ENCODE measurements at places on chromosomes 5 and 9. TPM values are rescaled to one million over a fixed set of nuclear protein-coding genes. Genes with fewer than 3 reads are reported as not detected.

GRCh38 chr5:104540448-104540847 lies 977.9 kb upstream of the NUDT12 start:
- DNase-seq = peak; percentile 4

INSYN2B gene
- 1.5 TPM for polyA plus RNA-seq

DNA sequence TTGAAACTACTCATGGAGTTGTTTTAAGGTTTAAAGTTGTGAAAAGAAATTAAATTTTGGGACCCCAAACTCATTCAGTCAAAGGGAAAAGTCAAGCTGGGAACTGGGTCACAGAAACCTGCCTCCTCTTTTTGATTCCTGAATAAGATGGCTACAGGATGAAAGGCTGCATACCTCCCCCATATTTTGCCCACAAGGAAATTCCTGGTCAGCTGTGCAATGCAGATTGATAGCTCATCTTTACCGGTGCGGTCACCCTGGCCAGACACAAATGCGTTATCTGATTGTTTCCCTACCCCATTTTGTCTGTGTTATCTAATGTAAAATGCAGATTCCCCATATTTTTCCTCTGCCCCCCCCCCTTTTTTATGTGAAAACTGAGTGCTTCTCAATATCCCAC lies 1.3 kb downstream of the HAVCR2 start:
- DNase-seq = no peak

MRPS27 gene
- 73.8 TPM for polyA plus RNA-seq

DNA sequence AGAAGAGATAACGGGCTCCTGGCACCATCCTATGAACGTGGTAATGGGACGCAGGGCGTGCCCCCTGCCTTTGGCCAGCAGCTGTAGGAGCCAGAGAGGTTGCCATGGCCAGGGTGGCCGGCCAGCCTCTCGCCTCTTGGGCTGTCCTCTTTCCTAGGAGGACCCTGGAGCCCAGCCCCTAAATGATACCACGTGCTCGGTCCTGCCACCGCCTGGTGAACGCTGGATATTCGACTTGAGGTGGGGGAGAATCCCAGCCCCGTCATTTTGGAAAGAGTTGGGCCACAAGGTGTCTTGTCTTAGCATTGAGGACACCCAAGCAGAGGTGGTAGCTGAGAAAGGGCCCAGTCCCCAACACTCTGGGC lies 391 bp upstream of the NRG2 start:
- DNase-seq = no peak

DNA sequence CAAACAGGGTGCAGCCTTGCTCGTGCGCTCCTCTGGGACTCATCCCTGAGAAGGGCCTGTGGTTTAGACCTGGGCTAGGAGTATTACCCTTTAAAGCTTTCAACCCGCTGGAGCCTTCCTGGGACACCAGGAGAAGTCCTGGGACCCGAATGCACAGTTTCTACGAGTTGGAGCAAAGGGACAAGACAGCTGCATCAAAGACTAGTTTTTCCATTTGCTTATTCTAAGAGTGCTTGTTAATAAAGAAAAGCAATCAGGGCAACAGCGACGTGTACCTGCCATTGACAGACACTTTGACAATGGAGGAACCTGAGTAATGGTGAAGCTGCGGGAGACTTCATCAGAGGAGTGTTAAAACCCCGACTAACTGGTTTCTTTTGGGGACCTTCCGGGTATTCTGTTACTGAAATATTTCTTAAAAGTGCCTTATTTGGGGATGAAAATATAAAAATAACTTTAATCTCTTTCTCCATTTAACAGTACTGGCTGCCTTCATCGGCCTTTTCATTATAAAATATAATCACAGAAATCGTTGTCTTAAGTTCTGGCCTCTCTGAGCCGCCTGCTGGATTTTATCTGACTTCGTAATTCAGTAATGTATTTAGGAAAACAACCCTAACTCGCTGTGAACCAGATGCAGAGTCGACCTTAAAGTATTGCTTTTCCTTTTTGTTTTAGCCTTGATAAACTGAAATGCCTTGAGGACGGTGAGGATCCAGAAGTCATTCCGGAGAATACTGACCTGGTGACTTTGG lies 732 bp downstream of the SNAPC3 start:
- no peak for DNase-seq

- DNase-seq = no peak
These were observed 642.3 kb downstream of the ACTL7B start for GRCh38 chr9:108213511-108213910.

RNF183 gene
- 4.9 TPM for polyA plus RNA-seq

DNA sequence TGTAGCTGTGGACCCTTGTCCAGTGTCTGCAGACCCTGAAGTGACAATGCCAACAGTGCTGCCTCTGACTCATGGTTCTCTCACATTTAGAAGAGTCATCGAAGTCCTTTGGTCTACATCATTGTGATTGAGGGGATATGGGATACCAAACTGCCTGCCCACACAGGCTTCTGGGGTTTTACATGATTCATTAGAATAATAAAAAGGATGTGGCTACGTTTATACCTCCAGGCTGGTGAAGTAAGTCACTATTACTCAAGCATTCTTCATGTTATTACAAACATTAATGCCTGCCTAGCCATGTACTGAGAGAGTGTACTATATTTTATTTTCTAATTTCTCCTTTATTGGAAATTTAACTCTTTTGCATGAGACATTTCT lies 365.7 kb downstream of the SPATA31D1 start:
- no peak for DNase-seq

DNA sequence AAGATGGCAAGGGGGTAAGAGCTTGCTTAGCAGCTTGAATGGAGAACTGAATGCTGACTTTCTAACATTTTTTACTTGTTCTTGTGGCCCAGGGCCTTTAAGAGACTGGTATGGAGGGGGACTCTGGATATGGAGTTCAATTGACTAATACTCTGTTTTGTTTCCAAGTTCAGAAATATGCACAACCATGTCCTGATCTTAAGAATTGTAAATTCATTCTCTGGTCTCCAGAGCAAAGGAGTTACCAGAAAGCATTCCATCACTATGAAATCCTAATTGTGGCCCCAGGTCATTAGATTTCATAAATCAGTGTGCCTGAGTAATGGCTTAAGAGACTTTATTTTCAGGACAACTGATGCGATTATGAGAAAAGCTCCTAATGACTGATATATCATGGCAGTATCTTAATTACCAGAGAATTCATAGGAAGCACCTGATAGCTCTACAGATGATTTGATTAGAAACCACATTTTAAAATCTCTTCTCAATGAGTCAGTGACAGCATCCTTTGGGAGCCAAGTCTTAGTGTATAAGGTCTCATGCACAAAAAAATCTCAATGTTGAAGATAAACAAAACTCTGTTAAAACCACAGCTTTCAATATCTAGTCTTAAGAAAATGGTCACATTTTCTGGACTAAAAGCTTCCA lies 613.6 kb upstream of the KLF4 start:
- DNase-seq = no peak
